ENCODE measurements at places on chromosomes 1 and 21.

- DNase-seq = no peak
These were observed 104.5 kb downstream of the NGF start for GRCh38 chr1:115233598-115233997.

- DNase-seq = no peak
These were observed 43.9 kb downstream of the PIGK start for GRCh38 chr1:77175230-77175844.

DNA sequence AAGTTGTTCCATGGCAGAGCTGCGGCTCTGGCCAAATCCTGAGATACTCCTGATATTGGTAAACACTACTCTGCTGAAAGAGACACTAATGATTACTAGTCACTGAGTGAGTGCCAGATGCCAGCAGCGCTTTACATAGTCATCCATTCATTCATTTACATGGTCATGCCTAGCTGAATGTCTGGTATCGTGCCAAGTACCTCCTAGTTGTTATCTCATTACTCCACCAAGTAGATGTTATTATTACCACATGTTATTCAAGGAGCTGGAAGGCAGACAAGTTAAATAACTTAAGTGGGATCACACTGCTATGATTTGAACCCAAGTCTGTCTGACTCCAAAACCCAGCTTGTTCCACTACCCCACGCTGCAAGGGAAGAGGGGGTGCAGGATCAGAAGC lies 4.7 kb downstream of the OLFML2B start:
- DNase-seq = no peak

DNA sequence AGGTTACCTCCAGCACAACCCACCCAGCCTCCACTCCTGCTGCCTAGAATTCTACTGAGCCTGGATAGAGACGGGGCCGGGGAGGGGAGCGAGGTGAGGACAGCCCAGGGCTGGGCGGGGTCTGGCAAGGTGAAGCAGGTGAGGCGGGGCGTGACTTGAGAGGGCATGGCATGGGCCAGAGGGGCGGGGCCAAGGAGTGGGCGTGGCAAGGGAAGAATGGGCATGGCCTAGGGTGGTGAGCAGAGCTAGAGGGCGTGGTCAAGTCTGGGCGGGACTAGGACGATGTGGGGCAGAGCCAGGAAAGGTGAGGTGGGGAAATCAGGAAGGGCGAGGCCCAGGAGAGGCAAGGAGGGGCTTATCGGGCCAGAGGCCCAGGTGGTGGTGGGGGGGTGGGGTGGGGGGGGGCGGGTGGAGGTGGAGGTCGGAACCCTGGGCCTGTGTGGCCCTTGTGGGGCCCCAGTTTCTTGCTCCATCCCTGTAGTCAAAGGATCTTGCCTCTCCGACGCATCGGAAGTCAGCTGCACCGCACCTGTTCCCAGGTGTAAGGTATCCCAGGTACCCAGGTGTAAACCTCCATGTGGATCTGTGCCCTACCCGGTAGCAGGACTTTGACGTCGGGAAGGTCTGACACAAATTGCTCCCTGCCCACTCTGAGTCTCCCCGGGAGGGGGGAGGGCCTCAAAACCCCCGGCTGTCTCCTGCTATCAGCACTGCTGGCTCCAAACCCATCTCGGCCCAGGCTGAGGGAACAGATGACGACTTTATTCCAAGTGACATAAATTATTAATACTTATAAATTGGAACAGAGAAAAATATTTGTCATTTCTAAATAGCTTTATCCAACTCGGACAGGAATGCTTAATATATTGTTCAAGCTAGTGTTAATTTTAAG lies 32.9 kb upstream of the UTS2 start:
- no peak for DNase-seq

- DNase-seq = no peak
These were observed 355.5 kb downstream of the HLX start for GRCh38 chr1:221234791-221235190.

GRCh38 chr1:228453022-228453560 lies 34.1 kb upstream of the RNF187 start:
- no peak for DNase-seq

- DNase-seq = no peak
These were observed 338.8 kb downstream of the PLA2G4A start for GRCh38 chr1:187167555-187167954.

DNA sequence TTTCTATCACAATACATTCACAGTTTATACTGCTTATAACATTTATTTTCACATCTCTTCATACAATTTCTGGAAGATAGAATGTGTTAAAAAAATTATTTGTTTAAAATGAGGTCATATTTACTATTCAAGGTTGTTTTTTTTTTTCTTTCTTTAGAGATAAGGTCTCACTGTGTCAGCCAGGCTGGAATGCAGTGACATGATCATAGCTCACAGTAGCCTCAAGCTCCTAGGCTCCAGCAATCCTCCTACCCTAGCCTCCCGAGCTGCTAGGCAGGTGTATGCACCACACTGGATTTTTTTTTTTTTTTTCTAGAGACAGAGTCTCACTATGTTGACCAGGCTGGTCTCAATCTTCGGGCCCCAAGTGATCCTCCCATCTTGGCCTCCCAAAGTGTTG lies 19.0 kb upstream of the RNF11 start:
- DNase-seq = no peak

- no peak for DNase-seq
These were observed 55.8 kb downstream of the FBXO2 start for GRCh38 chr1:11598461-11598860.

DNA sequence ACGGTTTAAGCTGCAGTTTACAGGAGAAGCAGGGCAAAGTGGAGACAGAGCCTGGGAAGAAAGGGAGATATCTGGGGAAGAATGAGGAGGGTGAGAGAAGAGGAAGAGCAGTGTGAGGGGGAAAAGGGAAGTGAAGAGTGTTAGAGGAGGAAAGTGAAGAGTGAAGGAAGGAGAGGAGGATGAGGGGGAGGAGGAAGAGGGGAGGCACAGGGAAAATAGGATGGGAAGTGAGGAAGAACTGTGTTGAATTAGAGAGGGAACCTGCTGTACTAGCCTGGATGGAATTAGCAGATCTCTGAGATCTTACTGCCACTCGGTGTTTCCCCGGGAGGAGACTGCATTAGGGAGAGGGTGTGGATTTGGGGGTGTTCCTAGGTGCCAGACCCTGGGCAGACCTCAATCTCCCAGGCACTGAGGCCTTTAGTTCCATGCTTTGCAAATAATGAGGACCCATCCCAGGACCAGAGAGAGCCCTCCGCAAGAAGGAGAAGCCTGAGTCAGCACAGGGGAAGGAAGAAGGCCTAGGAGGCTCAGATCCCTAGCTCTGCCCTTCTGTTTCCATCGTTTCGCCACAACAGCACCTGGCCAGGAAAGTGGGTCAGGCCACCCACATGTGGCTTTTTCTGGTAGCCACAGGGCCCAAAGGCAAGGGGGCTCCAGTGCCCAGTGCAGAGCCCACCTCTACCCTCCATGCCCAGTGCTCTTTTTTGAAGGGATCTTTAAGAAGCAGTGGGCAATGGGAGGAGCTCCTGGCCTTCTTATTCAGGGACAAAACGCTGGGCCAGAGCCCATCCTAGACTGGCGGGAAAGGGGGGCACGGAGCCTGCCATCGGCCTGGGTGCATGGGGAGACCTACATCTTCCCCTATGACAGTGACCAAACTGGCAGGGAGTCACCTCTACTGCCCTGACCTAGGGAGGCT lies 2.0 kb downstream of the LRRN2 start:
- peak; percentile 52 for DNase-seq

- DNase-seq = peak; percentile 65
These were observed 120.5 kb downstream of the IER5 start for GRCh38 chr1:181208967-181209366.

DNA sequence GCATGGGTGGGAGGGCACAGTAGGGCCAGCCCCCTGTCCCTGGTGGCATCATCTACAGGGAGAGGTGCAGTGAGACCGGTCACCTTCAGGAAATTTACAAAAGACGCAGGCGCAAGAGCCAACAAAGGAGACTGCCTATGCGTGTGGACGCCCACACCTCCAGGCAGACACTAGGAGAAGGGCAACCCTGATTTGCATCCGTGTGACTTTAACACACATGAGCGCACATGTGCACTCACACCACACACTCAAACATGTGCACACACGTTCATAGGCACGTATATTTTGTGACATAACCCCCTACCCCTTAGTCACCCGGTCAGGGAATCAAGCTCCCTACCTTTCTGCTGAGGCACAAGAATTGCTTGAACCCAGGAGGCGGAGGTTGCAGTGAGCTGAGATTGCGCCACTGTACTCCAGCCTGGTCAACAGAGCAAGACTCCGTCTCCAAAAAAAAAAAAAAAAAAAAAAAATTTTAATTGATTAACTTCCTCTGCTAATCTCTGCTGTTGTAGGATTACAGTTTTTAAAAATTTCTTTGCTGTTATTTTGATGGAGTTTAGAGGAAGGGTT lies 84.7 kb upstream of the SLC25A33 start:
- DNase-seq = no peak

GRCh38 chr1:53078333-53079101 lies 16.5 kb downstream of the PODN start:
- no peak for DNase-seq

GRCh38 chr1:238399558-238399957 lies 508.8 kb upstream of the ZP4 start:
- DNase-seq = no peak

GRCh38 chr1:27074175-27074780 lies 61.6 kb upstream of the TENT5B start:
- no peak for DNase-seq

- no peak for DNase-seq
These were observed 256.9 kb upstream of the DUSP10 start for GRCh38 chr1:221998781-221999180.

- DNase-seq = no peak
These were observed 11.3 kb upstream of the ADORA1 start for GRCh38 chr1:203116091-203116820.

All from cerebellum (tissue), 4 donors.